ENCODE measurements at places on chromosomes 1 and 21.

- peak; percentile 81 for DNase-seq
Measured at GRCh38 chr1:200738327-200738948, at the start of gene CAMSAP2. Gene CAMSAP2 (plus strand): TSS chr1:200738893. CDS start chr1:200739828, 935 bp downstream.

DNA sequence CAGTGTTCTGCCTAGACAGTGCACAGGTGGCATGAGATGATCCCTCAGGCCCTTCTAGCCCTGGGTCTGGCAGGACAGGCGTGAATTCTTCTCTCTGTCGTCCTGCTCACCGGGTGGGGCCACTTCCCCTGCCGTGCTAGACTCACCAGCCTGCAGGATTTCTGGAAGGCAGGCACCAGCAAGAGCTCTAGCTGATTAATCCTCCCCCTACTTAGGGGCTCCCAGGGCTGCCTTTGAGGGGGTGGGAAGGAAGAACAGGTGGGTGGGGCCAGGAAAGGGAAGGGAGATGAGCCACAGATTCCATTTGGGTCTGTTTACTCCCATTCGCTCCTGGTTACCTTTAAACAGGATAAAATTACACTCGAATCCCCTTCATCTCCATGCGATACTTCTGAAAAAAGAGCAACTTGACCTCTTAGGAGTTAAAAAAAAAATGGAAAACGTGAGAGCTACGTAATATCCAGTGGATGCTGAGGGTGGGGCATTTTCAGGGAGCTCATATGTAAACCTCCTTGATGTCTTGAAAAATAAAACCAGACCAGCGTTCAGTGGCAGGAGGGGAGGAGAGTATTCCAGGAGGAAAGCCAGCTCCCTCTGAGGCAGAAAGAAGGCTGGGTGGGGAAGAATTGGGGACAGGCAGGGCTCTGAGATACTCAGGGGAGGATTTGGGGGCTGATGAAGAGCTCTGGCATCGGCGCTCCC, 665.5 kb downstream of the PTPRU start:
- no peak for DNase-seq

- no peak for DNase-seq
Measured at GRCh38 chr21:22421416-22422180, 1423.4 kb downstream of the NCAM2 start.

DNA sequence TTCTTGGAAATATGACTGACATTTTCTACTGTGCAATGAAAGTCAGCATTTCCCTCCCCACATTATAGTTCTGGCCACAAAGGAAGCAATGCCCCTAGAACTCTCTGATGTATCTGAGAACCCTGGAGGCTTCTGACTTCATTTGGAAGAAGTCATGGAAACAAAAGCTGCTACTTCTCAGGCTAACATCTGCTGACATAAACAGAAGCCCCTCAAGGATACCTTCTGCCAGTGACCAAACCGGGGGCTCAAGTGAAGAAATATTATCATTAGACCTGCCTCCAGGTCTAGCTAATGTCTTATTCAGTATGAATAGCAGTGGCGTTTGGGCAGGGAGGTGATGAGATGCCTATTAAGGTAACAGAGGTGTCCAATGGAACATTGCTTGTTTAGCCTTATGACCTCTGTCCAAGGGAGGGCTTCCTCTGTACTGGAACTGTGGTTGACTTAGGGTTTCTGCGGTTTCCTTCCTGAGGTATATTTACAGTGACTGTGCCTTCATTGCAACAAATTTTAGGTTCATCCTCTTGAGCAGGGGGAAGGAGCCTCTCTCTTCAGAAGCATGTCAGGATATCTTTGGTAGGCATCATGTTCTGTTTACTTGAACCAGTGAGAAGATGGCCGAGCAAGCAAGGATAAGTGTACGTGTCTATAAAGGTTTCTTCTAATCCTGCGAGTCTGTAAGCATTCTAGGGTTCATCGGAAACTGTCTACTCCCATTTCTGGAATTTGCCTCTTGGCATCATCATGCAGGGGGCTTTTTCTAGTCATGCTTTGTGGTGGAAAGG, 161.7 kb downstream of the PBX1 start:
- no peak for DNase-seq

DNA sequence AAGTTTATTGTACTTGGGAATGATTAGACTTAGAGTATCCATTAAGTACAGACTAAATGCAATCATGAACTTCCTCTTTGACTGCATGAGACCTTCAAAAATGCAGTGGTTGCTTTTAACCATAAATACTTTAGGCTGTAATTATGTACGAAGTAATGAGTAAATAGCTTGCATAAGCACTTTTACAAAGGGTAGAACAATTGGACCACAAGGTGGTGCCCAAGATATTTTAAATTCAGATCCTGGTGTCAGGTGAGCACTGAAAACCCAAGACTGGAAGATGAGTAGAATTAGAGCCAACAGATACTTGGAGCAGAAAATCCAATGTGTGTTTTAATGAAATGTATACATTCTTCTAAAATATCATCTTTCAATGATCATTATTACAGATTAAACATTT, 43.4 kb upstream of the RHOU start:
- DNase-seq = peak; percentile 8

DNA sequence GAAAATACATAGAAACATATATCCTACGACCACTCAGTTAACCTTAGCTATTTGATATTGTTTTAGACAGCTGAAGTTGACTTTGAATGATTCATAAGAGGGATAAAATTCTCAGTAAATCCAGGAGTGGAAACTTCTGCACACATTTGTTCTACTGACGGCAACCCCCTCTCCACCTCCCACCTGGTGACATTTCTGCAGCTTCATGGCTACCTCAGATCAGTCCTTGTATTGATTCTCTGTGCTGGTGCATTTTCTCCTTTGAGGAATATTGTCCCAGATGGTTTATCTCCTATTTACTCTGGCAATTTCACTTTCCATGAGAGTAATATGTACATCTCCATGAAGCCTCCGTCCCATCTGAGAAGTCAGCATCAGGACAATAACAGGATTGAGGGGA, 57.7 kb upstream of the COA6 start:
- no peak for DNase-seq

DNA sequence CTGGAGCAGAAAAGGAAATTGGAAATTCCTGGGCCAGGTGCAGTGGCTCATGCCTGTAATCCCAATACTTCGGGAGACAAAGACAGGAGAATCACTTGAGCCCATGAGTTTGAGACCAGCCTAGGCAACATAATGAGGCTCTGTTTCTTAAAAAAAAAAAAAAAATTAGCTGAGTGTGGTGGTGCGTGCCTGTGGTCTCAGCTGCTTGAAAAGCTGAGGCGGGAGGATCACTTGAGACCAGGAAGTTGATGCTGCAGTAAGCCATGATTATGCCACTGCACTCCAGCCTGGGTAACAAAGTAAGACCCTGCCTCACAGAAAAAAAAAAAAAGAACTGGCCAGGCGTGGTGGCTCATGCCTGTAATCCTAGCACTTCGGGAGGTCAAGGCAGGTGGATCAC, 56.7 kb downstream of the SRSF11 start:
- DNase-seq = no peak

GRCh38 chr21:20259031-20259867, 739.0 kb upstream of the NCAM2 start:
- no peak for DNase-seq

GRCh38 chr1:204453141-204453772, 41.3 kb downstream of the PIK3C2B start:
- no peak for DNase-seq

GRCh38 chr1:227621211-227621610, 57.9 kb downstream of the ZNF678 start:
- no peak for DNase-seq

DNA sequence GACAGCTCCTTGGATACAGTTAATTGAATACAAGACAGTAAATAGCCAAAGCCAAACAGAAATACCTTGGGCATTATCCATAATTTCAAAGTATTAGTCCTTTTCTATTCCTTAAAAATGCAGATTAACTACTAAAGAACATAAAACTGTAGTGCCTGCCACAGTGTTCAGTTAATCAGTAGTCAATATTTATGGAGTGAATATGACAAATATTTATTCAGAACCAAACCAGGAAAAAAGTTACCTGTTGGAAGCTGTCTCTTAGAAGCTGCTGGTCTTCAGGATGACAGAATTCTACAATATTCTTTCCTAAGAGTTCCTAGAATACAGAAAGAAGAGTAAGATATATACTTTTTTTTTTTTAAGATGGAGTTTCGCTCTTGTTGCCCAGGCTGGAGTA, 18.2 kb upstream of the CTSK start:
- no peak for DNase-seq

DNA sequence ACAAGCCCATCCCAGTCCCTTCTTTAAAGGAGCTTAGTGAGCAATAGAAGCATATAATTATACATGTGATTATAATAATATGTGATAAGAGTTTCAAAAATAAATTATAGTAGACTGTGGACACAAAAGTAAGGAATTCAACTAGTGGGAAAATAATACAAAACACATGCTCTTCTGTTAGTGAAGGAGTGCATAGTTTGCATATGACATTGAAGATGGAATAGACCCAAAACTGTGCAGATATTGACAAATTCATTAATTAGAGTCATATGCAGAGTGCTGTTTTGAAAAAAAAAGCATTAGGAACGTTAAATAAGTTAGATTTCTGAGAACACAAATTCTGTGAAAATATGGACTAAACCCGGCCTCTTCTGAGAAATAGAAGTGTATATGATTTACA, 278.8 kb downstream of the ASTN1 start:
- no peak for DNase-seq

DNA sequence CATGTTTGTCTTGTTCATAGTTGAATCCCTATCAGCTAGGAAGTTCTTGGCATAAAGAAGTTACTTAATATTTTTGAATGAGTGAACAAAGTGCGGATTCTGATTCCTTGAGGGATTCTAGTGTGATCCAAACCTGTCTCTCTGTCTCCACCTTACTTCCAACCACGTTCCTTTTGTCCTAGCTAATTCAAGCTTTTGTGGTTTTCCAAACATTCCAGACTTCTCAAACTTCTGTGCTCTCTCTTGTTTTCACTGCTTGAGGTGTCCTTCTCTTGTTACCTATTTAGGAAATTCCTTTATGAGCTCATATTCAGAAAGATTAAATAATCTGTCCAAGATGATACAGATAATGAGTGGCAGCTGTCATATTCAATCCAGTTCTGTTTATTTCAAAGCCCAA, 353.2 kb downstream of the PTBP2 start:
- no peak for DNase-seq

GRCh38 chr21:42213082-42213774, 5.7 kb upstream of the ABCG1 start:
- no peak for DNase-seq

DNA sequence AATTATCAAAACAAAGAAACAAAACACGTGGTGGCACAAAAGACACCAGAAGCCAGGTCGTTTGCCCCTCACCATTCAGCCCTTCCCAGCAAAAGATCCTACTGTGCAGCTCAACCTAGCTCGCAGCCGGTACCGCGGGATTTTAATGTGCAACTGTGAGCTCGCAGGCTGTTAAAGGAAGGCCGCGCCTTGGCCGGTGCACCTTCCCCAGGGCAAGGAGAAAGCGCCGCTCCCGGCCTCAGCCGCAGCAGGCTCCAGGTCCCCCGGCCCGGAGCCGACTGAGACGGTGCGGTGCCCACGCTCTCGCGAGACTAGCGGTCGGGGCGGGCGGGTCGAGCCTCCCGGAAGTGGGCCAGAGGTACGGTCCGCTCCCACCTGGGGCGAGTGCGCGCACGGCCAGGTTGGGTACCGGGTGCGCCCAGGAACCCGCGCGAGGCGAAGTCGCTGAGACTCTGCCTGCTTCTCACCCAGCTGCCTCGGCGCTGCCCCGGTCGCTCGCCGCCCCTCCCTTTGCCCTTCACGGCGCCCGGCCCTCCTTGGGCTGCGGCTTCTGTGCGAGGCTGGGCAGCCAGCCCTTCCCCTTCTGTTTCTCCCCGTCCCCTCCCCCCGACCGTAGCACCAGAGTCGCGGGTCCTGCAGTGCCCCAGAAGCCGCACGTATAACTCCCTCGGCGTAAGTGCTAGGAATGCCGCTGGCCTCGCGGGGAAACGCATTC, at the start of gene AGL:
Gene AGL (plus strand): TSS at position 618 of the 715 bp plus-strand sequence. CDS start 682 bp downstream, outside the sequence.
- DNase-seq = peak; percentile 41

DNA sequence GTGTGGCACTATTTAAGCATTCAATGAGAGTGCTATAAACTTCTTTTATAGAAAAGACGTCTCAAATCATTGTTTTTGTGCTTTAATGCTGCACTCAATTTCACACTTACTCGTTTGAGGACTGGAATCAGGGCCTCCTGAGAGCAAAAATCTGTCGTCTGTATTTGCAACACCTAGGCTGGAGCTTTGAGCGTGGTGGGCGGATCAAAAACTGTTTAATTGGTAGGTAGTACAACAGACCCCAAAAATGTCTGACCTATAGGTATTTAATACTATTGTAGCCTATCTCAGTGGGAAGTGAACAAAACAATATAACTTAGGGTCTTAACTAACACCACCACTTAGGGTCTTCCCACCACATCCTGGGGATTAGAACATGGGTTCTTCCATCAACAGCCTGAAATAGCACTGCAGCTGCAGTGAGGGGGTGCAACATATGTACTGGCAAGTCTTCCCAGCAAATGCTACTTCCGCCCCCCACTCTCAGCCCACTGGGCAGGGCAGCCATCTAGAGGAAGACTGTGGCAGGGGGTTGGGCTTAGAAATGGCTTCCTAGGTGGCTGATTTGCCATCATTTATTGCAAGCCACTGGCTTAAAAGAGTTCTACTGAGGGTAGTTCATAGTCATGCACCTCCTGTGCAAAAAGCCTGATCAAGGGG, 48.3 kb downstream of the CD46 start:
- DNase-seq = no peak

GRCh38 chr1:110005971-110006370, 21.4 kb downstream of the AHCYL1 start:
- DNase-seq = no peak

DNA sequence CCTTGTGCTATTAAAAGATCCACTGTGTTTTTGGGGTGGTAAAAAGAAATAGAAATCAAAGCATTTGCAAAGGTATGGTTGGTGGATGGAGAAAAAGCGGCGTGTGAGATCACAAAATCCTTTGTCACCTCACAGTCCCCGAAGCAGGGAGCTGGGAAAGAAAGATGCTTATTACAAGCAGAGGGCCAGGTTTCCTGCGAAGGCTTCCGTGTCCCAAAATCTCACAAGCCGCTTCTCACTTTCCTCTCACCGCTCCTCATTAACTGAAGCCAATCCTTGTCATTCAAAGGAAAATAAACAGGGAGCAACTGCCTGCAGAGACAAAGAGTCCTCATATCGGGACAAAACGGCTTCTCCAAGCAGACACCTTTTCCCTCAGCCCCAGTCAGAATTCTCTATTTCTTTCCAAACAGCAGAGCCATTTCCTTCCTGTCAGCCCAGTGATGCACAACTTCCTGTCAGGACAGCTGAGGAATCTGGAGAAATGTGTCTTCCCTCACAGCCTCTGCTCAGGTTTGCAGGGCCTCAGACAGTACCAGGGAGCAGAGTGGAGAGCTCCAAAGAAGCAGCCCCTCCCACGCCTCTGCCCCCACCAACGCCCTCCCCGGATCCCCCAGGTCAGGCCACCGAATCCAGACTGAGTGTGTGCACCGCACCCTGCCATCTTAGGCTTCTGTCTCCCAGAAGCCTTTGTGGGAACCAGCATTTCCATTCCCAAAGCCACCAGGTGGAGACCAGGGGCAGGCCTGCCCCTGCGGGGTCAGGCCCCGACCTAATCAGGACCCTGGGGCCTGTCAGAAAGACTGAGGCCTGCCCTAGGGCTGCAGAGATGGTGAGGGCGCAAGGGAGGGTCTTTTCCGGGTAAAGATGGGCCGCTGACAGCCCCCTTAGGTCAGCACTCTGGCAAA, 29.6 kb downstream of the KCNN3 start:
- no peak for DNase-seq

- DNase-seq = no peak
Measured at GRCh38 chr21:16978309-16978895, 534.4 kb upstream of the CXADR start.
